ENCODE measurements at places on chromosomes 7 and 10. TPM values are rescaled to one million over a fixed set of nuclear protein-coding genes. Genes with fewer than 3 reads are reported as not detected.

The CPA2 gene
- polyA plus RNA-seq: not detected

The LBX1 gene
- not detected for polyA plus RNA-seq

The NCAPG2 gene
- polyA plus RNA-seq: 25.0 TPM

The TAF3 gene
- polyA plus RNA-seq: 2.4 TPM

The GTPBP10 gene
- polyA plus RNA-seq: 10.9 TPM

The TACR2 gene
- polyA plus RNA-seq: 0.05 TPM

The NUP42 gene
- 22.7 TPM for polyA plus RNA-seq

The C10orf67 gene
- polyA plus RNA-seq: 1.1 TPM

The ADCYAP1R1 gene
- polyA plus RNA-seq: 0.71 TPM

The GFRA1 gene
- polyA plus RNA-seq: 2.6 TPM

The PRKCQ gene
- polyA plus RNA-seq: 0.18 TPM

The PAX2 gene
- polyA plus RNA-seq: not detected

The GSAP gene
- 7.5 TPM for polyA plus RNA-seq

The FGF8 gene
- 0.34 TPM for polyA plus RNA-seq

The AUTS2 gene
- 7.8 TPM for polyA plus RNA-seq

The TAS2R5 gene
- polyA plus RNA-seq: 0.75 TPM

The TMEM130 gene
- polyA plus RNA-seq: 1.2 TPM

The ZNF22 gene
- 10.2 TPM for polyA plus RNA-seq

The IL6 gene
- polyA plus RNA-seq: 13.6 TPM

The CXCL12 gene
- polyA plus RNA-seq: 4.7 TPM

The LIPK gene
- polyA plus RNA-seq: not detected

The TSPAN12 gene
- not detected for polyA plus RNA-seq

The EGFR gene
- polyA plus RNA-seq: 30.7 TPM

The DYDC2 gene
- polyA plus RNA-seq: 0.08 TPM

The C7orf33 gene
- not detected for polyA plus RNA-seq

The NDUFB2 gene
- 1,154 TPM for polyA plus RNA-seq

The ANKRD61 gene
- polyA plus RNA-seq: 0.50 TPM

The RET gene
- polyA plus RNA-seq: 6.8 TPM

The PON3 gene
- polyA plus RNA-seq: not detected

The IDI2 gene
- not detected for polyA plus RNA-seq

The NKX1-2 gene
- polyA plus RNA-seq: not detected

The ADCY1 gene
- 0.54 TPM for polyA plus RNA-seq

The NUDCD3 gene
- polyA plus RNA-seq: 83.1 TPM

The GHRHR gene
- polyA plus RNA-seq: not detected

The EBLN1 gene
- polyA plus RNA-seq: not detected

The FRMPD2 gene
- polyA plus RNA-seq: 0.02 TPM

The HTR5A gene
- not detected for polyA plus RNA-seq

The RARRES2 gene
- polyA plus RNA-seq: 0.26 TPM

The JAKMIP3 gene
- 0.02 TPM for polyA plus RNA-seq

The UCN3 gene
- not detected for polyA plus RNA-seq

The ITGA8 gene
- not detected for polyA plus RNA-seq

The TMEM120A gene
- polyA plus RNA-seq: 95.2 TPM

The TRPV6 gene
- polyA plus RNA-seq: not detected

The NPC1L1 gene
- not detected for polyA plus RNA-seq

The TRPV5 gene
- not detected for polyA plus RNA-seq

The GIMAP8 gene
- not detected for polyA plus RNA-seq

The PNLIP gene
- polyA plus RNA-seq: not detected

The MICALL2 gene
- polyA plus RNA-seq: 38.8 TPM

The FAM131B gene
- polyA plus RNA-seq: 43.6 TPM

The SMURF1 gene
- 13.8 TPM for polyA plus RNA-seq

The MAGI2 gene
- 1.1 TPM for polyA plus RNA-seq

The CFTR gene
- not detected for polyA plus RNA-seq

The ATRNL1 gene
- 0.44 TPM for polyA plus RNA-seq

The C10orf105 gene
- not detected for polyA plus RNA-seq
